ENCODE measurements at places on chromosomes 11 and 22. TPM values are rescaled to one million over a fixed set of nuclear protein-coding genes. Genes with fewer than 3 reads are reported as not detected.

The C11orf42 gene
- not detected for total RNA-seq

The PTGDR2 gene
- total RNA-seq: 0.77 TPM

The CCDC73 gene
- total RNA-seq: not detected

The VPREB3 gene
- total RNA-seq: not detected

The RTL10 gene
- total RNA-seq: 10.7 TPM

The PVALB gene
- total RNA-seq: not detected

The GLYAT gene
- not detected for total RNA-seq

The GLYATL1 gene
- under 0.01 TPM for total RNA-seq

The BIK gene
- not detected for total RNA-seq

The MS4A8 gene
- total RNA-seq: not detected

The CD3E gene
- total RNA-seq: not detected

The SLC7A4 gene
- total RNA-seq: 2.7 TPM

The MRGPRE gene
- total RNA-seq: not detected

The OR10A3 gene
- total RNA-seq: not detected

The C11orf21 gene
- not detected for total RNA-seq

The MUC15 gene
- not detected for total RNA-seq

The ACR gene
- not detected for total RNA-seq

The OR8G5 gene
- not detected for total RNA-seq

The WNT7B gene
- total RNA-seq: under 0.01 TPM

The PKDREJ gene
- total RNA-seq: not detected
